ENCODE measurements at places on chromosomes 6 and 20. TPM values are rescaled to one million over a fixed set of nuclear protein-coding genes. Genes with fewer than 3 reads are reported as not detected.

The CPXM1 gene
- total RNA-seq, result 0.22 TPM

- peak; percentile 97 for DNase-seq
These were observed 59.5 kb upstream of the BMP2 start for GRCh38 chr20:6708010-6708409.

DNA sequence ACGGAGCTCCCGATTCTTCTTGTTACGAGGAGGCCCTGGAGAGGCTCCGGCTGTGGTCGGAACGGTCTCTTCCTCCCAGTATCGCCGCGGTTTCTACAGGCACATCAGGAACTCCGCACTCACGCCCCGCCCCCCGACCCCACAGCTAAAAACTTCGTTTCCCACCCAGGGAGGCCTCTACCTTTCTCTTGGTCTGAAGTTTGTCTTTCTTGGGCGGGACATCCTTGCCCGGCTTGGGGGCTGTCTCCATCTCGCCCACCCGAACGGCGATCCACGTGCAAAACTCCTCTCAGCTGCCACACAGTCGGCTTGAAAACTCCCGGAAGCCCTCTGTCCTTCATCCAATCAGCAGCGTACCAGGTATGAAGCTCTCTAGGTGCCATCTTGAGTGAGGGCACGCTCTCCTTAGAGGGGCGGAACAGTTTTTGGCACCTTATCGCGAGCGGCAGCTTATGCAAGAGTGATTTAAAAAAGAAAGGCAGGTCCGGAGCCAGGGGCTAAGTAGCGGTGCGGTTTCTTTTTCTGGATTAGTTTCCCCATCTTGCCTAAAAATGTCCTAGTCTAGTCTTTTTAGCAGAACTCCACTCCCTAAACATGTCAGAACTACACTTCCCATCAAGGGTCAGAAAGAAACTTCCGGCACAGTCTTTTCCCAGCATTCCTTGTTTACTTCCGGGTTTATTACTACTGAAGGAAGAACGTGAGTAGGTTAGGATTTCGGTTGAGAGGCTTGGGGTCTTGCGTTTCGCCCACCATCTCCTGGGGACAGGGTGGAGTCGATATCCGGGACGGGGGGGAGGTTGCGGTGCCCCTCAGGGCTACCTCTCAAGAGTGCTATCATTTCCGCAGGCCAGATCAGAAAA, at the start of the genes PFDN6 and WDR46:
Gene PFDN6 (plus strand): TSS at position 681 of the 863 bp plus-strand sequence. CDS start 256 bp downstream, outside the sequence.
Gene WDR46 (minus strand): TSS at position 319 of the 863 bp plus-strand sequence. CDS start 69 bp downstream, at position 250.
- DNase-seq, result peak; percentile 88

DNA sequence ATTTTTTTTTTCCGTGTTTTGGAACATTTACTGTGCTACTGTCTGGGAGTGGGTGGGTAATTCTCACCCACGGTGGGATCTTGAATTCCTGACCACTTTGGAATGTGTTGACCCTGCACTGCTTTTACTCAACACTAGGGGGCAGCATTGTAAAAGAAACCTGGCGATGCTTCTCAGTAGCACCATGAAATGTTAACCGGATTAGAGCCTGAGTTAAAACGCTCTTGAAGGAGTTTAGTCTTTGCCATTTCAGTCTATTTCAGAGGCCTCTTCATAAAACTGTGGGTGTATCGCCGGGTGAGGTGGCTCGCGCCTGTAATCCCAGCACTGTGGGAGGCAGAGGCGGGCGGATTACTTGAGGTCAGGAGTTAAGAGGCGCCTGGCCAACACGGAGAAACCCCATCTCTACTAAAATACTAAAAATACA, 114.4 kb upstream of the PRND start:
- DNase-seq, result peak; percentile 75

DNA sequence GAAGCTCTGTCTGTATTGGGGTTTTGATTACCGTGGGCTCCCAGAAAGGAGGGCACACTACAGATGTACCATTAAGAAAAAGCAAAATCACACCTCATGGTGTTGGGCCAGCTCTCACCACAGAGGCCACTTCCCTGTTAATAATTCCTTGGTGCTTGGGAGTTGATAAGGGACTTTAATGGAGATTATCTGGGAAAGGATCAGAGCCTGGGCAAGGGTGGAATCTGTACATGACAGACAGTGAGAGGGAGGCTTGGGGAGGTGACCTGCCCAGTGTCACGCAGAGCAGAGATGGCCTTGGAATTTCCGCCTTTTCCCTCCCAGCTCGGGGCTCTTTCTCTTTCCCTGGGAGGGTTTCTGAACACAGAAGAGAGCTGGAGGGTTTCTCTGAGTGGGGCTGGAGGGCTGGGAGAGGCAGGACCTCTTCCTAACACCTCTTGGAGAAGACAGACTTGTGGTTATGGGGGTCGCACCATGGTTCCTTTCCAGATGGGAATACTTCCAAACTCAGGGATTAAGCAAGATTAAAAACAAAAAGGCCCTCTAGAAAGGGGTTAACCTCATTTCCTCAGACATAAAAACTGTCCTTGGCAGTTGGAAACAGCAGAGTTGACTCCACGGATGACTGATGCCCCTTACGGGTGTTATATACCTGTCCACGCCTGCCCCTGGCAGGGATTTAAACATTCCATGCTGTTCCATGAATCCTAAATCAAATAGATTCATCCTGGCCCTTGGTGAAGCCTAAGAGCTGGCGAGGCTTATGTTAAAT, 16.8 kb upstream of the KCNK16 start:
- DNase-seq, result no peak

- DNase-seq, result no peak
These were observed 94.9 kb upstream of the MTHFD1L start for GRCh38 chr6:150770637-150771036.

Measured in lung microvascular endothelial cell (primary cell).